ENCODE measurements at places on chromosomes 4 and X.

- DNase-seq = no peak
These were observed 30.2 kb downstream of the CNOT6L start for GRCh38 chr4:77788990-77789389.

DNA sequence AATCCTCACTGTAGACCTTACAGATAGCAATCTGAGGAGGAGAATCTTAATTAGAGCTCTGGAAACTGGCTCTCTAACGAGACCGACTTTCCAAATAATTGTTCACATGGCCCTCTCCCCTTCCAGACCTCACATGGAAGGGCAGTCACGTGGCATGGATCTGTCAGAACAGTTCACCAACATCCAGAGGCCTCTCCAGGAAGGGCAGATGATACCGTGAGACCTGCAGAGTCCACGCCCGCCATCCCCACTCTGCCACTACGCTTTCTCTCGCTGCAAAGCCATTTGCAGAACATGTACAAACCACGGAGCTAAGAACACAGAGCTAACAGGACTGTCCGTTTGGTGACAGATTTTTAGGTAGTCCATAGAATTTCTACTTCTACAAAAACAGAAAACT is 20.7 kb downstream of the FAT1 start:
- no peak for DNase-seq

DNA sequence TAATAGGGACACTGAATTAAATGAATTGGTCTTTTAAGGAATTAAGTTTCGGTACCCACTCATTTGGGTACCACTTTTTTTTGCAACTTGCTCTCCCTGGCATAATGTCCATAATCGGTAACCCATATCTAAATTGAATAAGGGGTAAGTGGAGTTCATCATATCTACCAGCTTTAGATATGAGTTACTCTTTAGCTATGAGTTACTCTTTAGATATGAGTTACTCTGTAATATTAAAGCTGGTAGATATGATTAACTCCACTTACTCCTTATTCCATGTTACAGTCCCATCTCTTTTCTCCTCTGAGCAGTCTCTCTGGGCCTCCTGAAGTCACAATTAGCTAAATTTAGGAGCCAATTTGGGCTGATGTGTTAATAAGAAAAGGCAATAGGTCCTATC is 85.7 kb downstream of the TEX13C start:
- DNase-seq = no peak

DNA sequence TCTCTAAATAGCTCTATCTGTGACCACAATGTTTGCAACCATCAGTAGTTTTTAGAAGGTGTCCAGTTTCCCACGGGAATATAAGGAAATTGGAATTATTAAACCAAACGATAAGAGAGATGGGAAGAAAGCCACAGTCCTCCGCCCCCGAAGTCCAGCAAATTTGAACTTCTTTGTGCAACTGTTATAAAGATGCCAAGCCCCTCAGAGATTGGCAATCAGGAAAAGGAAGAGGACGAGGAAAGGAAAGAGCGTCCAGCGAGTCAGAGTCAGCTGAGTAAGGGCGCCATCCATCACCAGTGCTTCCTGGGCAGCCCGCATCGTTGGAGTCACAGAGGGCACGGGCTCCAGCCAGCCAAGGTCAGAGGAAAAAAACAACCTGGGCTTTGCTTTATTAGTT is 35.7 kb downstream of the LDB2 start:
- no peak for DNase-seq

DNA sequence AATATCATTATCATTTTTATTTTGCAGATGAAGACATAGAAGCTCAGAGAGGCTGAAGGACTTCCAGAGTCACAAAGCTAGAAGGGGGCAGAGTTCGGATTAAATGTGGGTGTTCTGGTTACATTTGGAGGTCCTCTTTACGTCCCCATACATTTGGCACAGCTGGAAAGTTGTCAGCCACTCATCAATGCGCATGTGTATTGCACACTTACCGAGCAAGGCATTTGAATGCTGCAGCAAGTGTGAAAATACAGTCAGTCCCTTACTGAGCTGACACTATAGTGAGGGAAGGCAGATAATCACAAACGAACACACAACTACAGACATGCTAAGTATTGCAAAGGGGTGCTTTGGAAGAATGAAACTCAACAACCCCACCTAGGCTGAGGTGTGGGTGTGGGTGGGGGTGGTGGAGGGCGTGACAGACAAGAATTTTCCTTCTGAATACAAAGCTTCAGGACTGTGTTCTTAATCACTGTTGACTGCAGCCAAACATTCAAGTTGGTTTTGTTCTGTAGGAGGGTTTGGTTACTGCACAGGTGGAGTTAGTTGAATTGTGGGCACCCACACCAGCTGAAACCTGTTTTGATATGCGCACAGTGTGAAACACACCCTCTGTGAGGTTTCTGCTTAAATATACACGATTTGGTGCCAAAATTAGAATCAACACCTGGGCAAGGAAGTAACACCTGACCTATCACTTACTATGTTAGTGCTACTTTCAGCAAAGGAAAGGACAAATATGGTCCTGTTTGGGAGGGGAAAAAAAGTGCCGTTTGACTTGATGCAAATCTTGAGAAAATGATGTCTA is 72.4 kb downstream of the COQ2 start:
- DNase-seq = no peak

DNA sequence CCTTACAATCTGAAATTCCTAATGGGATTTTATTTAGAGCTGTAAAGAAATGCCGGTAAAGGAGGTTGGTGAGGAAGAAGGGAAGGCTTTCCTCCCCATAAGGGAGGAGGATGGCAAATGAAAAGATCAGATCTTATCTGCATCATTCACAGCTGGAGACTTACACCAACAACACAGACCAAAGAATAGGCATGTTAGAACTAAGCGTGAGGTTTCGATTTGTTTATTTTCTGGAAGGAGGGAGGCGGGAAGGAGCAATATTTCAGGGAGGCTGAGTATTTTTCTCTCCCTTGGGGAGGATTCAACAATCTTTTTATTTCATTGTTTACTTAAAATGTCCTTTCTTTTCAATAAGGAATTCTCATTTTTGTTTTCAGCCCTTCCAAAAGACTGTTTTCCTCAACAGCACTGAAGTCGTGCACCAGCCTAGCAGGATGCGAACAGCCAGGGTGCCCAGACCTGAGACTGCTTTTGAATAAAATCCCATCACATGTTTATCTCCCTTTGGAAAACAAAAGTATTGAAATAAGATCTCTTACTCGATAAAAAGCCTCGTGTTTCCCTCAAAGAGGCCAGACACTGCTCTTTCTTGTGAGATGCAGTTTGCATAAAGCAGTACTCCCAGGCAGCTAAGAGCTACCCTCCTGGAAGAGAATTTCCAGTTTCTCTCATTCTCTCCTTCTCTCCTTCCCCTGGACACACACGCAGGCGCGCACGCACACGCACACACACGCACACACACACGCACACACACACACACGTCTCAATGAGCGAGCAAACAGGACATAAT is 236.1 kb downstream of the MGST2 start:
- no peak for DNase-seq

- peak; percentile 64 for DNase-seq
These were observed 964 bp downstream of the VEGFC start for GRCh38 chr4:176791591-176792325.

DNA sequence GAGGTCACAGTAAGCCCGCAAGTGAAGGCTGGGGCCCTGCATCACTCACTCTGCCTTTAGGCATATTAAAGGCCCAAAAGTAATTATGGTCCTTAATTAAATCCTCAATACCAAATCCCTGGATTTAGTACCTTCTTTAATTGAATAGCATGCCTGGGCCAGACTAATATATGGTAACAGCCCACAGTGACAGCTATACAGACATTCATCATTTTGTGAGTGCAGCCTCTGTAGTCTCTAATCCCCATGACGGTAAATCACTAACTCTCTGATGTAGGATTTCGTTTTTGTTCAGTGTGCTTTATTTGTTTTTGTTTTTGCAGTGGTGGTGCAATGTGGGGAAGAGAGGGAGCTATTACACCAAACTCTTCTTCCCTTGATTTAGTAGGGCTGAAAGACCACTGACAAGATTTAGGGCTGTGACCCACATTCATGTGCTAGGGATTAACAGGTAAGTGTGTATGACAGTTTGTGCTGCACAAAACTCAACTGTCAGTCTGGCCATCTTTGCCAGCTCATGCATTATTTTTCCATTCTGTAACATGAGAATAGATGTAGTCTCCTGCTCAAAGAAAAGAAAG is 60.6 kb upstream of the SLC39A8 start:
- DNase-seq = no peak

- no peak for DNase-seq
These were observed 13.3 kb downstream of the UBA6 start for GRCh38 chr4:67687636-67688035.

DNA sequence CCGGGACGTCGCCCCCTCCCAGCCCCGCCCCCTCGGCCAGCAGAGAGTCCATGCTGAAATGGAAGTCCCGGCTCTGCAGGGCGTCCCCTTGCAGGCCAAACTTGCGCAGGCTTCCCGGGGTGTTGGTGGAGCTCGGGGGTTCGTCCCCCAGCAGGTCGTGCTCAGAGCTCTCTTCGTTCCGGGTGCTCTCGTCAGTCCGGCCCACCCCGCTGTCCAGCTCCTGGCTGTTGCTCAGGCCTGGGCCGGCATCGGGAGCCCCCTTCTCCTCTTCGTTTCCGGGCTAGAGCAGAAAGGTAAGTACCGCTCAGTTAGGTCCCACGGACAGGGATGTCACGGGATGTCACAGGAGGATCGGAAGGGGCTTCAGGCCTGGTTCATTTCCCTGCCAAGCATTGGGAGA is 10.2 kb downstream of the SSR4 start:
- no peak for DNase-seq

DNA sequence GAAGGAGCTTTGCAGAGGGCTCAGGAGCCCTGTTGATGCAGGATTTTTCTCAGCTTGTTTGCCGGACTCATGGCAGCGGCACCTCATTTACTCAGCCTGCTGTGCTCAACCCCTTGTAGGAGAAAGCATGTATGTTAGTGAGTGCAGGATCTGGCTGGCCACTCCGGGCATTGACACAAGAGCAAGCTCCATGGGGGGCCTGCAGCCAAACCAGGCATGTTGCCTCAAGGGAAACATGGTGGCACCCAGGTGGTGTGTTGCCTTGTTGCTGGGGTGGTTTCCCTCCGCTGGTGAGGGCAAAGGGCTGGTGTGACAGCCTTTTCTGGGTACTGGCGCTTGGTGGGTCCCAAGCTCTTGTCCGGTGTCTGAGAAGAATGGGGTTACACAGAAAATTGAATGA is 189.3 kb upstream of the ANXA3 start:
- no peak for DNase-seq

GRCh38 chr4:98778206-98778605 is 119.8 kb upstream of the TSPAN5 start:
- no peak for DNase-seq

DNA sequence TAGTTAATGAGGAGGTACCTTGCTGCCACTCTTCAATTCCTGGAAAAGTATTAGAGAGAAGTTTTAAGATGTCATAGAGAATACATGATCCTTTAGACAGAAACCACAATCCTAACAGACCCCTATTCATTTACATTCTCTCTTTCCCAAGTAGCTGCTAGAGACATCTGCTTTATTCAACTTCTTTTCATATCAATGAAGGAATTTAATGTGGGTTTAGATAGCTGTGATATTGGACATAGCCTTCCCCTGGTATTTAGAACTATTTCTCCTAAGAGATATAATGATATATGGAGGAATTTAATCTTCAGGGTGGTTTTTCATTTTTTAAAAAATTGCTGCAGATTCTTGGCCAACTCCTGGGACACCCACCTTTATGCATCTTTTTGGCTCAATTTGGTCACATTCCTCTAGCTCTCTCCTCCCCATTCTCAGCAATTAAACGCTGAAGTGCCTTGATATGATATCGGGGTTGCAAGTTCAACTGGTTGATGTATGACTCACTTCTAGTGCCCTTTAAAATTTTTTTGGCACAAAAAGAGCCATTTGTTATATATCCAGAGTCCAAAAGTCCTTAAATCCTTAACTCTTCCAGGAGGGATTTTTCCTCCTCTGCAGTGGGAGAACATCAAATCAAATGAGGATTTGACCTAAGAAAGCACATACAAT is 57.6 kb downstream of the DOCK11 start:
- DNase-seq = no peak
